DMS79 treated with DMSO at 0.1 percent for 48 hours (cell line): ENCODE measurements at places on chromosomes 13 and 19.
A peak's percentile ranks its signal among the peaks of the same experiment; 100 is the strongest.

GRCh38 chr13:27177852-27178251 lies 6.2 kb upstream of the USP12 start:
- peak; percentile 71 for DNase-seq

- DNase-seq, result no peak
Measured at GRCh38 chr13:77774181-77774580, 76.7 kb downstream of the SLAIN1 start.

GRCh38 chr19:42657556-42657955 lies 62.8 kb upstream of the CEACAM8 start:
- DNase-seq, result no peak

DNA sequence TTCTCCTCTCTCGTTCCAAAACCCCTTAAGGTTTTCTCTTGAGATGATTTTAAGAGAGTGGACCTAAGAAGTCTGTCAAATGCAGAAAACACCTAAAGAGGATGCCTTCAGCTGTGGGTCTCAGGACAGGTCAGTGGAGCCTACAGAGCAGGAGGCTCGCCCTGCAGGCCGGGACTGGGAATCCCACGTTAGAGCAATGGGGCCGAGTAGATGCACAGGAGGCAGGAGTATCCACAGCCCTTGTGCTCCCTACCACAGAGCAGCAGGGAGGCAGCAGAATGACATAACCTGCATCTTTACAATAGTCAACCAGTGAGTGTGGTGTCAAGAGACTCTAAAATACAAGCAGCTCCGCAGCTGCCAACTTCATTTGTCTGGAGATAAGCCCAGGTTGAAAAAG lies 229.4 kb downstream of the MTUS2 start:
- DNase-seq, result no peak

DNA sequence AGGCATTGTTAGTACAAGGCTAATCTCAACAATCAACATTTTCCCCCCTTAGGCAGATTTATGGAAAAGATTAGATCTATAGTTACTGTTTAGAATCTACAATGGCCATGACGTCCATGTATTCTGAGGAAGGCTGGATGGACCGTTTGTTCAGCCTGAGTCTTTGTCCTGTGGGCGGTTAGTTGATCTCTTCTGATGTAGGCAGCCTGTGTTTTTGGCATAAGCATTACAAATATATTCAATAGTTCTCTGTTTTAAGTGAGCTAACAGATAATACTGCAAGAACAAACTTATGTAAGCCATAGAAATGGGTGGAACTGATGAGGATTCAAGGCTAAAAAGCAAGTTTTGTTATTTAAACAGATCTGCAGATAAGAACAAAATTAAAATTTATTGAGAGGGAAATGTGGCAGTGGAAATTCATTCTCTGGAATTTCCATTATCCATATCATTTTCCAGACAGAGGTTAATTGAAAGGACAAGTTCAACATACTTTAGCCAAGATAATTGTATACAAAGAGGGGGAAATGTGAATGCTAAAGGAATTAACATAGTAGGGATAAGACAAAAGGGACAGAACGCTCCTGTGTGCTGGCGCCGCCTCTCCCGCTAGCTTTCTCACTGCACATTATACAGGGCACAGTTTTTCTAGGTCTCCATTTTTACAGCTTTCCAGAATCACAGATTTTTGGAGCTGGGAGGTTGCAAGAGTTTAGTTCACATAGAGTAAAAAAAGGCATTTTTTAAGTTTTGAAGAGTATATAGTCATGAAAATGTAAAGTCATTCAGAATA lies 48.6 kb downstream of the FAM124A start:
- DNase-seq, result no peak

- DNase-seq, result no peak
Measured at GRCh38 chr13:40590112-40590862, 76.2 kb downstream of the FOXO1 start.

DNA sequence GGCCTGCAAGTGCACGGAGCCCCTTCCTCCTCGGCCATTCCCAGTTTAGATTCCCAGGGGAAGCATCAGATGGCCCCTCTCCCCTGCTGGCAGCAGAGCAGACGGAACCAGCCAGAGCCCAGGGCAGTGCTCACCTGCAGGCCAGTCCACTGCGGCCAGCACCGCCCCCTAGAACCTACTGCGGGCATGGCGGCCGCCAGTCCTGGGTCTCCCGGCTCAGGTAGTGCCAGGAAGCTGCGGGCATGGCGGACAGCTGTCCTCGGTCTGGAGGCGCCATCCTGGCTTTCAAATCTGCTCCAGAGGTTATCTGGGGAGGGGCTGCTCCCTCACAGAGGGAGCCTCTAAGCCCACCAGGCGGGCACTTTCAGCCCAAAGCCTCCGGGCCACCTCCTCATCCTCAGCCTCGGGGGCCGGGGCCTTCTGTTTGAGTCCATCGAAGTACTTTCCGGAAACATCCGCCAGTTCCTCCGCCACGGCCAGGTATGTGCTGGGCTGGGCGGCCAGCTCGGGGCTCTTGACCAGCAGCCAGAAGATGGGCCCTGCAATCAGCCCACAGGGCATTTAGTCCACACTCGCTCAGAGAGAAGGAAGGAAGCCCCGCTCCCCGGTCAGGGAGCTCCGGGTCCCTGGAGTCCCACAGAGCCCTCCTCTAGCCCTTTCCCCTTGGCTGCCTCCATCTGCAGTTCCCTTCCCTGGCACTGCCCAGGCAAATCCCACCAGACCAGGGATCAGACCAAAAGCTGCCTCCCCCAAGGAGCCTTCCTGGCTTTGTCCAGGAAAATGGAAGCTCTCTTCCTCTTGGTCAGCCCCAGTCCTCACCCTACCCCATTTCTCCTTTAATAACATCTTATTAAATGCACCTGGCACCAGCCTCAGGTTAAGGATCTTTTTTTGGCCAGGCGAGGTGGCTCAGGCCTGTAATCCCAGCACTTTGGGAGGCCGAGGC lies 7.0 kb upstream of the GP6 start:
- no peak for DNase-seq

DNA sequence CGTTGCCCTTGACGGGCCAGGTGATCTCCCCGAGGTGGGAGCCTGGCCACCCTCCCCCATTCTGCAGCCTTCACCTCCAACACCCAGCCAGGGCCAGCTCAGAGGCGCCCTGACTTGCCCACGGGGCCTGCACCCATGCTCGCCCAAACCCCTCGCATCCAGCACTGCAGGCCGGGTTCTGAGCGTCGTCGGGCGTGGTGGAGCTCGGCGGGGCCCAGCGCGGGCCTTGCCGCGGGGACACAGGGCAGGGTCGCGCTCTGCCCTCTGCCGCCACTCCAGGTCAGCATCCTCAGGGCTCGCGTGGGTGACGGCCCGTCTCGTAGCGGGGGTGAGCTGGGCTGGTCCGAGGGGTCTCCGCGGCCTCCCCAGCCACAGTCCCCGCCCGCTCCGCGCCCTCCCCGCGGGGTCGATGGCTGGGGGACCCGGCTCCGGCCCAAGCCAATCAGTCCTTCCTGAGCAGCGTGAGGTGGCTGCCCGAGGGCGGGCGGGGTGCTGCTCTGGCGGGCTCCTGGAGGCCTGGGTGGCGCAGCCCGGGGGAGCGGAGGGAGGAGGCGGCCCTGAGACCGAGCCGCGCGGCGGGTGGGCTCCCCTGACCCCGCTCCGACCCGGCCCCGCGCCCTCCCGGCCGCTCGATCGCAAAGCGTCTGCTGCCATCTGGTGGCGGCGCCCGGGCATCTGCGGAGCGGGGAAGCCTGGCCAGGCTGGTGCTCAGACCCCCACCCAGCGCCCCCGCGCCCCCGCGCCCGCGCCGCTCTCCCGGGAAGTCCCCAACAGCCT lies 61.4 kb downstream of the CCNE1 start:
- peak; percentile 29 for DNase-seq

DNA sequence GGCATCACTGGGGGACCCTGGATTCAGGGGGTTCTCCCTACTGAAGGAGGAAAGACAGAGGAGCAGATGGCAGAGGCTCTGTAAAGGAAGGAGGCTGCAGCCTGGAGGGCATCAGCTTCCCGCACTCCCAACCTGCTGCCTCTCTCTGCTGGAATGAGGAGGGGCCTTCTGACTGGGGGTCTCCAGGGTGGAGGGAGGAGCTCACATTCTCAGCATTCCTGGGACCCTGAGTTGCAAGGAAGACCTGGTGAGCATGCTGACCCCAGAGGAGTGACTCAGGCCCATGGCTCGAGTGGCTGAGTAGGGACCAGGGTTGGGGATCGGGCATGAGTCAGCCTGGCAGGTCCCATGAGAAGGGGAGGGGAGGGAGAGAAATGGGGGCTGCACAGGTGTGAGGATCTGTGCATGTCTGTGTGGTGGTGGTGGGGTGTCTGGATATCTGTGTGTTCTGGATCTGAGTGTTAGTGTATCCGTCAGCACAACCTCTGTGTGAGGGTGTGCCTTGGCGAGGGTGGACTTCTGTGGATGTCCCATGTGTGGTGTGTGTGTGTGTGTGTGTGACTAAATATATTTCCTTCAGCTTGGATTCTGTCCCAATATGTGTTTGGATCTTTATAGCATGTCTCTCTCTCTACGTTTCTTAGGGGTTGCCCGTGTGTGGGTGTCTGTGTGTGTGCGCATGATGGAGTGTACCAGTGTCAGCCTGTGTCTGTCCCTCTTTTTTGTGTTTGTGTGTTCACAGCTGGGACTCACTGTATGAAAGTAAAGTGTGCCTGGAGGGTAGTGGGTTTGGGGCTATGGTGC lies 4.6 kb downstream of the AXL start:
- DNase-seq, result no peak

DNA sequence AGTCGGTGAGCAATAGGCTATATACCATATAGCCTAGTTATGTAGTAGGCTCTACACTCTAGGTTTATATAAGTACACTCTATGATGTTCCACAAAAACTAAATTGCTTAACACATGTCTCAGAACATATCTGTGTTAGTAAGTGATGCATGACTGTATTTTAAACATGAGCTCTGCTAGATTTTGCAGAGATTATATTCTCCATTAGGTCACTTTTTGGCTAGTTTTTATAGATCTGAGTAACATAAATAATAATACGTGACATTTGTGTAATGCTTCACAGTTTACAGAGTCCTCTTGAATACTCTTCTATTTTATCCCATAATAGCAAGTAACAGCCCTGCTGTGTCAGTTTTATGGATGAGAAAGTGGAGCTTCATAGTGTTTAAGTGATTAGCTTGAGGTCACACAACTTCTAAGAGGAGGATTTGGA lies 47.8 kb downstream of the NDFIP2 start:
- DNase-seq, result no peak

GRCh38 chr13:60351326-60351725 lies 45.7 kb upstream of the TDRD3 start:
- peak; percentile 5 for DNase-seq

DNA sequence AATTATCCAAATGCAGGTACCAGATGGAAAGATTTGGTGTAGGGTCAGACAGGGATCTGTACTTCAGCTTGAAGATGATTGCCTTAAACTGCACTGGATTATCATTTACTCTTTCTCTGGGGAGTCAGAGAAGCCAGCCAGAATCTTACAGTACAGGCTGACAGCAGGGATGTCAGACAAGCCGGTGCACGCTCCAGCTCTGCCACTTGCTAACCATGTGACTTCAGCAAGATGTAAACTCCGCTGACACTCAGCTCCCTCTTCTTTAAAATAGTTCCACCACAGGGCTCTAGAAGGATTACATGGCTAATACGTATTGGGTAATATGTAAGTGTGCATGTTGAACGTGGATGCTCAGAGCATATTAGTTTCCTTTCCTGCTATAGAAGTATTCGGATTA lies 251.4 kb upstream of the MAB21L1 start:
- no peak for DNase-seq

DNA sequence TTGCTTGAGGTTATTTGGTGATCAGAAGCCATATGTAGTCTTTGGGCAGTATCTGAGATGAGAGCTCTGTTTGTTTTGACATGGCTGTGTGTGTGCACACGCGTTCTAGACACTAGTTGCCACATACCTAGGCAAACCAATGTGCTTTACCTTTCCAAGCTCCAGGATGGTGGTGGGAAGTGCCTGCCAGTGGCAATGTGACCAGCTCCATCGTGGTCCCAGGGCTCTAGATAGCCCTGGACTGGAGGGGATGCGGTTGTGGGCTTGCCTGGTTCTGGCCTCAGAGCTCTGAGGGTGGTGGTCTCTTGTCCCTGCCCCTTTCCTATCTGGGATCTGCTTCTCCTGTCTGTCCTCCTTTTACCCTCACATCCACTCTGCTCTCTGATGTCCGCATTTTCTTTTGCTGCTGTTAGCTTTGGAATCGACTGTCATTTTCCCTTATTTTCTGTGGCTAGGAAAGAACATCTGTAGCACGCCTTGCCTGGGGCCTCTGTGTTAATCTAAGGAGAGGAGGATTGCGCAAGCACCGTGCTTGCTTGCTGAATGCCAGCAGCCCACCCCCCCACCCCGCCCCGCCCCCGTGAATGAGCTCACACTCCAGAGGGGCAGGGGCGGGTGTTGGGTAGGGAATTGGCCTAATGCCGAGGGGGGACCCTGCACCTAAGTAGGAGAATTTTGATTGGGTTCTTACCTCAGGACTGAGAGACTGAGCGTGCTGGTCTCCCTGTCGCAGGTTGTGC lies 89.5 kb downstream of the ARHGEF7 start:
- DNase-seq, result no peak

DNA sequence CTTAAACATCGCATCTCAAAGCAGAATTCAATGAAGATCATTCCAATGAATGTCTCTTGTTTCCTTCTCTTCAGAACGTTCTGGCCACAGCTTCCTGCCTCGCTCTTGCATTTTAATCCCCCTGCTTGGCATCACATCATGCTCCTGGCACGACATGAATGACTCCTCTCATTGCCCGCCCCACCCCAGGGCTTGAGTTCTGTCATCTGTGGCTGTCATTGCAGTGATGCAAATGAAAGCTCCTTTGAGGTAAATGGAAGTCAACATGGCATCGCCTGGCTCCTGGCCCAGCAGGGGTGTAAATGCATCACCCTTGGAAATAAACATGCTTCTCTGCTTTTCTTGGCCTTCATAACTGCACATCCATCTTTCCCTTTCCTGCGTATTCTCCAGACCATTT lies 48.6 kb downstream of the SCEL start:
- no peak for DNase-seq

DNA sequence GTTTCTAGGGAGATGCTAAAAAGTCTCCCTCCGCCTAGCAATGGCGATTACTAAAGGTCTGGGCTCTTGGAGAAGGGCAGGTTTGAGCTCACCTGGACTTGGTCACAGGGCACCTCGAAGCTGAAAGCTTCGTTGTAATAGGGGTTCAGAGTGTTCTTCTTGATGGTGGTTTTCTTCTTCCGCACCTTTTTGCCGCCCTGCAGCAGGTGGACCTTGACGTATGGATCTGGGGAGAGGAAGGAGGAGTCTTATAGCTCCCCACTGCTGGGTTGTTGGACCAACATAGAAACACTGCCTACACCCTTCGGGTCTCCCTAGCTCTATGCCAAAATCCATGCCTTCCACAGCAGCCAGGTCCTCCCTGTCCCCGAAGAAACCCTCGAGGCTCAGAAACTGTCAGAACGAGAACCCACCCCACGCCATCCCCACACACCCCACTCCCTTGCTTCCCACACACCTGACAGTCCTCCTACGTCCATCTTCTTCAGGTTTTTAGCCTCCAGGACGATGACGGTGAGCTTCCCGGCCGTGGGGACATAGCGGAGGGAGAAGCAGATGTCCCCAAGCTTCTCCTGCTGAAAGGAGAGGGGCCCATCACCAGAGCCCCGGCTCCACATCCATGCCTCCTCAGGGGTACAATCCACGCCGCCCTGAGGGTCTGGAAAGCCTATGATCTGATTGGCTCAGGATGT lies 5.5 kb downstream of the SYT5 start:
- DNase-seq, result no peak
